ENCODE measurements at places on chromosomes 5 and 9.

- no peak for DNase-seq
Measured at GRCh38 chr5:162091336-162091735, 23.8 kb downstream of the GABRG2 start.

DNA sequence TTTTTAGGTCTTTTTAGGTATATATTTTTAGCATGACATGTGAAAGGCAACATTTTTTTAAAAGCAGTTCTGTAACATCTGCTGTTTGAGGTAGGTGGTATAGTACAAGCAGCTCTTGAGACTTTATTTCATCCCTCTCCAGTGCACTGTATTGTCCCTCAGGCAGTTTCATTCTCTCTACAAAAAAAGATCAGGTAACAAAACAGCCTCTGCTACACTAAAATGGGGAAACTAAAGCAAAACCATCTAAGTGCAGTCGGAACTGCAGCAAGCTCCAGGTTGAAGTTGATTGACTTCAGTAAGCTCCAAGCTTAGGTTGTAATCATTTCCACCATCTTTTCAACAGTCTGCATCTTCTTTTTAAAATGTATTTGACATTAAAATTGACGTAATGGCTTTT is 195.6 kb downstream of the DEPDC1B start:
- DNase-seq, result no peak

DNA sequence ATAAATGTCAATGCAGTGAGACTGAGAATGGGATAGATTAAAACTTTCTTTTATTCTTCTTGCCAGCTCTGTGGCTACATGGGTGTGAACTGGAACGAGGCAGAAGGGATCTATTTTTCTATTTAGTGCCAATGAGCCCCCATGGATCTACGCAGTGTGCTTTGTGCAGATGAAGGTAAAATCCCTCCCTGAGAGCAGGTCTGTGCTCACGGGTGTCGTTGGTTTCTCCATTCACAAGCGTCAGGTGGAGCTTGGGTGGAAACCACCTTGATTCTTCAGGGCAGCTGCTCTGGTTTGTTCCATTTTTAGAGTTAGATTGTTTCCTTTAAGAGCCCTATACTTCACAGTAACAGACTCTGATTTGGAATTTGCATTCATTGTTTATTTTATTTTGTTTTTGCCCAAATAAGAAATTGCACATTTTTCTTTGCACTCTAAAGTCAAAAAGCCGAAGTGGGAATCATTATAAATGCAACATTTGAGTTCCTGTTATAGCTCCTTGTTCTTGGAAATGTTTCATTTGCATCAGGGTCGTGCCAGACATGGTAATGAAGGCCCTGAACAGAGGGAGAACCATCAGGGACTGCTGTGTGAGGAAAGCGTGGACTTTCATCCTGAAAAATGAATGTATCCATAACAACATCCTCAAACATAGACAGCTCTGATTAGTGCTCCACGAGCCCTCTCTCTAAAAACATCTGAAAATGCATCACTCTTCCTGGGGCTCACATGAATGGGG is 31.1 kb upstream of the BICD2 start:
- no peak for DNase-seq

GRCh38 chr9:546235-546634 is 295.3 kb upstream of the DMRT1 start:
- no peak for DNase-seq

DNA sequence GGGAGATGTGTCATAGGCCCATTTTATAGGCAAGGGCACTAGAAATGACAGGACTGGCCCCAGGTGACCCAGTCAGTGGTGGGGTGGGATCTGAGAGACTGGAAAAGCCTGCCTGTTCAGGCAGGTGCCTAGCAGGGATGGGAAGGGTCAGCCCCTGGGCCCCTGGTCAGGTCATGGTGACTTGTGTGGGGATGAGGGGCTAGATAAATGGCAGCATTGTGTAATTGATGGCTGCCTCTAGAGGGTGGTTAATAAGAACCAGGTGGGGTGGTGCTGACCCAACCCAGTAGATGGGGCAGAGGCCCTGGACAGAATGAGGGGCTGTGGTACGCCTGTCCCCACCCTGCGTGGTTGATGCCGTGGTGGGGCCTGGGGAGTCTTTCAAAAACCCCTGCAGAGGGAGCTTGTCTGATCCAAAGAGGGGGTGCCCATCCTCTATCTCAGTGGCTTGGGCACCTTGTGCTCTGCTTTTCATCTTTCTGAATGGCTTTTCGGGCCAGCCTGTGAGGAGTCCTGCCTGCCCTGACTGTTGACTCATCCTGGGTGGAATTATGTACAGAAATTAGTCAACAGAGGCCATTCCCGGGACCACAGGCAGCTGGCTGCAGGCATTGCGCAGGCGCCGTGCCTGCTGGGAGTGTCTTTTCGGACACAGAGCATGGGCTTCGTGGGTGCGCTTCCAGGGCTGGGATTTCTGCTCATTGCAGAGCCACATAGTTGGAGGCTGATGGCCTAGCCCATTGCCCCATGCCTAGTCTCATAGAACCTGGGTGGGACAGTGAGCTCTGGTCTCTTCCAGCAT is 93.6 kb upstream of the PITX1 start:
- DNase-seq, result no peak

- no peak for DNase-seq
Measured at GRCh38 chr9:80449513-80449912, 877.7 kb downstream of the TLE4 start.

DNA sequence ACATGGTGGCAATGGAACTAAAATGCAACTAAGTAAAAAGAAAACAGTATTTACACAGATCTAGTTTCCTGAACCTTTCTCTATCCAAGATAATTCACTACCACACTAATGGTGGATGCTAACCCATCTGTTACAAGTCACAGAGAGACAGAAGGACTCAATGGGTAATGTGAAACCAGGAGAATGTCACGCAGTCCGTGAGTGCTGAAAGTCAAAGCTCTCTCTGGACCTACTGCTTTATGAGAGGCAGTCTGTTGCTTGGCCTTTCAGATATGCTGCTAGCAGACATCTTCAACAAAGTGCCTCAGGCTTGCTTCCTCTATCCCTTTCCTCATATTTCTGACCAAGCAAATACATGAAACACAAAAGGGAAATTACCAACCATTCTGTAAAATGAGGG is 69.0 kb upstream of the GLRX start:
- DNase-seq, result no peak

DNA sequence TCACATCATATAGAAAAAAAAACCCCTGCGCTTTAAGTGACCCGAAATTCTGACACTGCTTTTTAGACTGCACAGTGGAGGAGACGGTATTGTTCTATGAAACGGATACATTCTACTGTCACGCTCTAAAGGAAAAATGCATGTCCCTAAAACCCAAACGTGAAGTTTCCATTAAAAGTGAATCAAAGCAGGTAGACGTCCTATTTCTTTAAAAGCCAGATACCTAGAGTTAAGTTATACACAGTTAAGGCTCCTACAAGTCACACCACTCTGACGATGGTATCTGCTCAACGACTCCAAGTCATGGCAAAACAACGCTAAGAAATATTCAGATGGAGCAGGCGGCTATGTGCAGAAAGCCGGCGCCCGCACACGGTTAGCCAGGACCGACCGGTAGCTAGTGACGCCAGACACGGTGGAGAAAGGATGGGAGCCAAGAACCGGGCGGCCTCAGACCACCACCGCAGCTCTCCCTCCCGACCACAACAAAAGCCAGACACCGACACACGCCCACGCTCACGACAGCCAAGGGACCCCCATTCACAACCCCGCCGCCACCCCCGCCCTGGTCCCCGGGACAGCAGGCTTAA is 734 bp downstream of the SKP1 start:
- DNase-seq, result no peak

- no peak for DNase-seq
Measured at GRCh38 chr5:127757576-127757975, 54.4 kb downstream of the CCDC192 start.

DNA sequence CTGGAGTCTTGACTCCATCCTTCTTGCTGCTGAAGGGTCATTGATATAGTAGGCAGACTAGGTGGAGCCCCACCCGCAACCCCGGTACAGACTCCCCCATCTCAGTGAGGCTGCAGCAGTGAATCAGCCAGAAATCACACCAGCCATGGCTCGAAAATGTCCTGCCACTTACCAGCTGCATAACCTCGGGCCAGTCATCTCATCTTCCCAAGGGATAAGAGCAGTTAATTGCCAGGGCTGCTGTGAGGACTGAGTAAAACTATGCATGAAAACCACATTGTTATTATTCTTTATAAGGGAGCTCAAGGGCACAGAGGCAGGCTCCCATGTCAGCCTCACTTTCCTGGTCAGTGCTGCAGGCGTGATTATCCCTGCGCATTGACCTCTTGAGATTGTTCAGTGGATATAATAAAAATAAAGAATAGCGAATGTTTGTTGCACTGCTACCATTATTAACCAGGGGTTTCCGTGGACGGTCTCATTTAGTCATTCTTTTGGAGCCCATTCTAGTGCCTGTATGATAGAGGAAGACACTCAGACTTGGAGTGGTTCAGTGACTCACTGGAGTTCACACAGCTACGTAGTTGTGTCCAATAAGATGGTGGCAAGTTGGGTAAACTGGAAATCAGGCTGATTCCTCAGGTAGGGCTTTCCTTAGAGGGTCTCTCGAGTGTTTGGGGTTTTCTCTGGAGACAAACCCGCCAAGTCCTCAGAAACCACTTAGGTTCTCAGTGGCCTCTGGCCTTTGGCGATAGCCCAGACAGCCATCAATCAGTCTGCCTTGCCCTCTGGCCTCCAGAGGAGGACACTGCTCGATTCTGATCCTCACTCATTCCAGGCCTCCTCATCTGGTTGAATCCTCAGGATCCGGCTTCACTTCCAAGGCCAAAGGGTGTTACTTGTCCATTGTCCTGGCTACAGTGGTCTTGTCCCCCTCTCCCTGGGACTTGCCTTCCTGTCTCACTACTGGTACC is 39.9 kb downstream of the COL15A1 start:
- DNase-seq, result no peak

DNA sequence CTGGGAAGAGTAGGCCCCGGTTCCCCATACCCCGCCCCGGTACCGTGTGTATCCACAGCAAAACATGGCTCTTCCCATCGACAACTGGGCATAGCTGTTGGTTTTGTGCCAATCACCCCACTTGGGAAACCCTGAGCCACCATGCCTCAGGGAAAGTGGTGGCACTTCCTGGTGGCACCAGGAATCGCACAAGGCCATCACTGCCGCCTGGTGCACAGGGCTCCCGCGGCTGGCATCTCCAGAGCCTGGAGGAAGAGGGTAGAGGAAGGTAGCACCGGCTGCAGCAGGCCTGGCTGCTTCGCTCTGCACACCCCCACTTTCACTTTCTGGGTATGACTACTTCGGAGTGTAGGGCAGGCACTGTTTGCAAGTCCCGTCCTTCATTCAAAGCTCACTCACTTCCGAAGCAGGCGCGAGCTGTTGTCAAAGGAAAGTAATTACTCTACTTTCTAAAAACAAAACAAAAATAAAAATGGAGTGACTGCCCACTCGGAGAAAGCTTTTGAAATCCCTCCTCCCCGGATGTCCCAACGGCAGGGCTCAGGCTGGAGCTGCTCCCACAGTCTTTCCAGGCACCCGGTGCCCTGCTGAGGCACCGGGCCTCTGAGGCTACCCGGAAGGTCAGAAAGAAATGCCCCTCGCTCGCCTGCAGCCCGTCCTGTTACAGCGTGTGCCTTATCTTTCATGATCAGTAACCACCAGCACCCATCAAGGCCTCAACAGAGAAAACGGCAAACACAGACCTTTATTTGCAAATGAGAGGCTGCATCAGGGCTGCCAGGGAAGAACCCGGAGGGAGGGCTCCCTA is 2.0 kb downstream of the BRD3 start:
- DNase-seq, result no peak

DNA sequence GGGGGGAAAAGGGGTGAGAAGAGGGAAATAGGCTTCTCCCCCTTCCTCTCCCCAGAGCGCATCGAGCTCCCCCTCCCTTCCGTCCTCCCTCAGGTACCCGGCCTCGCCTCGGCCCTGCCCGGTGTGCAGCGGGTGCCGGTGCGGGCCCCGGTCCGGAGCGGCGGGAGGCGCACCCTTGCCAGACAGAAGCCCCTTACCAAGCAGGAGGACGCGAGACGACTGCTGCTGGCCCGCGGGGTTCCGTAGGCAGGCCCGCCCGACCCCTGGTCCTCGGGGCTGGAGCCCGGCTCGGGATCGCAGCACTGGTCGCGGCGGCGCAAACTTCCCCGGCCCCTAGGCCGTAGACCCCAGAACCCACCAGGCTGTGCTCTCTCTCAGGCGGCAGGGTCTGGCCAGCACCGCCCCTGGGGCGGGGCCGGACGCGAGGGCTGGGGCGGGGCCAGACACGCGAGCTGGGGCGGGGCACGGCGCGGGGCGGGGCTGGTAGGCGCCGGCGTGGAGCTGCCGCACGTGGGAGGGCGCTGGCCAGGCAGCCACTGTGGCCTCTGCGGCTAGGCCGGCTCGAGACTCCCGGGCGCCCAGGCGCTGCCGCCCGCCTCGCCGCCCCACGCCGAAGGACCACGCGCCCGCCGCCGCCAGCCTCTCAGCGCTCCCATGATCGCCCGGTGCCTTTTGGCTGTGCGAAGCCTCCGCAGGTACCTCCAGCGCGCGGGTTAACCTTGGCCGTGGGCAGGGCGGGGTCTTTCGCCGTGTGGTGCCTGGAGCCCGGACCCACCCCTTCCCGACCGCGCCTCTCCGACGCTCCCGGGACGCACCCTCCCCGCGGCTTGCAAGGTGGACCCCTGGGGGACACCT is at the start of the genes NLN and SGTB:
NLN (plus strand) TSS at position 486 of the 855 bp plus-strand sequence; CDS start at position 655, 169 bp downstream.
SGTB (minus strand) TSS at position 390 of the 855 bp plus-strand sequence. CDS start 1,302 bp downstream, outside the sequence.
- DNase-seq, result no peak

DNA sequence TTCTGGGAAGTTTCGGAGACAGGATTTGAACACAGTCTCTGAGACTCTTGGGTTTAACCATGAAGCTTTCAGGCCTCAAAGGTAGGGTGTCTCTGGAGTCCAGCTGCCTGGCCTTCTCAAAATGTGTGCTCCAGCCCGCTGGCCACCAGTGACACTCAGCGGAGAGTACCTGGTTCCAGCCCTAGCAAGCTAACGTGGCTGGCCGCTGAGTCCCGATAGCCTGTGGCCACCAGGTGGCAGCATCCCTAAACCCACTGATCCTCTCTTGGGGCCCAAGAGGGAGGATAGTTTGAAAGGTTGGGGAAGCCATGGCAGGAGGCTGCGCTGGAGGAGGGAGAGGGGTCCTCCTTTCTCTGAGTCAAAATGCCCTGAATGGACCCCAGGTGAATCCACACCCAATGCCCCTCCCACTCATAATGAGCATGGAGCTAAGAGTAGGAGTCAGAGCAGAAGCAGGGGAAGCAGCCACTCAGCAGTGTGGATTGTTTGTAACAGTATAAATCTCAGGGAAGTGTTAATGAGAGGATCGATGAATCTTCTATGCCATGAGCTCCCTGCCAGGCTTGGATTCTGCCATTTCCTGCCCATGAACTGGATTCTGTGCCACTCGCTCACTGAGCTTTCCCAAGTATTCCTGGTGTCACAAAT is 5.4 kb upstream of the TIFAB start:
- DNase-seq, result no peak

GRCh38 chr5:142640316-142641005 is 45.4 kb downstream of the FGF1 start:
- no peak for DNase-seq

- DNase-seq, result no peak
Measured at GRCh38 chr9:136328622-136329041, 1.3 kb downstream of the GPSM1 start.

DNA sequence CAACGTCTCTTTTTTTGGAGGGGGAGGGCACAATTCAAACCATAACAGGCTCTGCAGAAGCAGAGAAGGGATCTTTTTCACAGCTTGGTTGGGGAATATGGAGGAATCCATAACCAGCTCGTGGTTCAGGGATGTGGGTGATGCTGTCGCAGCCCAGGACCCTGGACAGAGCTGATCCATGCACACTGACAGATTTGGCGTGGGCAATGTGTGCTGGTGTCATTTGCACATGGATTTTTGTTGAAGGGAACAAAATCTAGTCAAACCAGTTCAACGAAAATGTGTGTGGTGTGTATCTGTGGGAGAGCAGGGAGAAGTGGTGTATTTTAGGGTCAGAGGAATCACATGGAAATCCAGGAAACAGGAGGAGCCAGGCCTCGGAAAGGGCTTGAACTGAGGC is 4.2 kb downstream of the DOCK2 start:
- DNase-seq, result no peak

Data from SK-N-MC (cell line).